Stimulated activated naive CD8-positive, alpha-beta T cell treated with anti-CD3 and anti-CD28 coated beads, Interleukin-15, amount 100 ng/mL, for 72 hours (primary cell): ENCODE measurements at places on chromosomes 5 and 9.

DNA sequence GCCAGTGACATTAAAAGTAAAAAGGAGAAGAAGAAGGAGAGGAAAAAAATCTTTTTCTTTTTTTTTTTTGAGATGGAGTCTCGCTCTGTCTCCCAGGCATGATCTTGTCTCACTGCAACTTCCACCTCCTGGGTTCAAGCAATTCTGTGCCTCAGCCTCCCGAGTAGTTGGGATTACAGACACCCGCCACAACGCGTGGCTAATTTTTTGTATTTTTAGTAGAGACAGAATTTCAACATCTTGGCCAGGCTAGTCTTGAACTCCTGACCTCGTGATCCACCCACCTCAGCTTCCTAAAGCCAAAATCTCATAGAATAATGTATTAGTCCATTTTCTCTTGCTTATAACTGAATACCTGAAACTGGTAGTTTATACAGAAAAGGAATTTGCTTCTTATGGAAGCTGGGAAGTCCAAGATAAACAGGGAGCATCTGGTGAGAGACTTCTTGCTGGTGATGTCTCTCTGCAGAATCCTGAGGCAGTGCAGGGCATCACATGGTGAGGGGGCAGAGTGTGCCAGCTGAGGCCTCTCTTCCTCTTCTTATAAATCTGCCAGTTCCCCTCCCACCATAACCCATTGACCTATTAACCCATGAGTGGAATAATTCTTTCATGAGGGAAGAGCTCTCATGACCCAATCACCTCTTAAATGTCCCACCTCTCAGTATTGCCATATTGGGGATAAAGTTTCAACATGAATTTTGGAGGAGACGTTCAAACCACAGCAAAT is 466.3 kb downstream of the GADD45G start:
- no peak for DNase-seq

- DNase-seq, result no peak
These were observed 39.6 kb upstream of the SAP30L start for GRCh38 chr5:154406231-154406630.

DNA sequence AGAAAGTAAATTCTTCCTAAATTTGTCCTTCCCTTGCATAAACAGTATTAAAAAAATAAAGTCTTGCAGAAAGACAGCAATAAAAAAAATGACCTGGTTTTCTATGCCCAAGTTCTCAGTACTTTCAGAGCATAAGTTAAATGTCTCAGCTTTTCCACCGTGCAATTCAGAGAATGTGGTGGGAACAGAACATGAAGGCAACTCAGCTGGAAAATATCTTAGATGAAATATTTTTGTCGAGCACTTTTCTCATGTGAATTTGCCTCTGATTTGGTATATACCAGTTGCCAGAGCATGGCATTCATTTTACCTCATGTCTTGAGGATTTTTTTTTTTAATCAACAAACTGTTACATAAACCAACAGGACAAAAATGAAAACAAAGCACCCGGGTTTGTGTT is 176.1 kb downstream of the CETN3 start:
- no peak for DNase-seq

- no peak for DNase-seq
These were observed 447.0 kb downstream of the KIF4B start for GRCh38 chr5:155460501-155460931.

- DNase-seq, result no peak
These were observed 4.7 kb upstream of the CLTB start for GRCh38 chr5:176420972-176421544.

- DNase-seq, result no peak
These were observed 104.5 kb upstream of the LHFPL2 start for GRCh38 chr5:78753093-78753531.

GRCh38 chr9:70949239-70949638 is 172.2 kb downstream of the TRPM3 start:
- no peak for DNase-seq

DNA sequence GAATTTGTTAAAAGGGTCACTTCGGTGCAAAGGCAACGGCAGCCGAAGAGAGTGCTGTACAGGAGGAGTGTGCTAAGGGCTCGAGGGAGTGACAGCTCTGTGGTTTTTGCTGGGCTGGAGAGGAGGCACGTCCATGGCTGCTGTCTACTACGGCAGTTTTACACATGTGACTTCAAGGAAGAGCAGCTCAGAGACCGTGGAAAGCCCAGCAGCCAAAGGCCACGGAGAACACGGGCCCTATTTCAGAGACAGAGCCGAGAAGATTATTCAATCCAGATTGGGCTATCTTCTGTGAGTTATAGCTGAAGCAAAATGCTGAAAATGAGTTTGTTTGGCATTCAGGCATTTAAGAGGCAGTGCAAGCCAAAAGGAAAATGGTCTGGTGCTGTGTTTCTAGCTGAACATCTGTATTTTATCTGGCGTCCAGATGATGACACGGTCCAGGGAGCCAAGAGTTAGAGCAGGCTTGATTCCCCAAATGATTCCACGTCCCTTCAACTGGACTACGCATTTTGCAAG is 96.4 kb downstream of the RFK start:
- DNase-seq, result no peak

GRCh38 chr9:35051069-35051967 is 21.1 kb downstream of the VCP start:
- DNase-seq, result peak; percentile 23

DNA sequence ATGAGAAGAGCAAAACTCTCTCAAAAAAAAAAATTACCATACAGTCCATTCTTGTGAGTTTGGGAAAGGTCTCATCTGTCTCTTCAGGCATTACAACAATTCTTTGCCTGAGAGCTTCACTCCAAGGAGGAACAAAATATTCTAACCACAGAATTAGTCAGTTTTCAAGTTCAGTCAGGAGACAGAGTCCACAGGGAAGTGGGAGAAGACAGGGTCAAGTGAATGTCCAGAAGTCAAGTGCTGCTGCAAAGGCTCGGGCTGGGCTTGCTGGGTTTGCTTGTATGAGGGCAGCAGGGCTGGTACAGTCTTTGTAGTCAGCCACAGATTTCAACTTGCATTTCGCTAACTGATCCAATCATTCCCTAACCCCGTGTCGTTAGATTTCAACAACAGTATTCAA is 17.6 kb upstream of the HEXB start:
- no peak for DNase-seq

GRCh38 chr9:13805546-13805945 is 508.4 kb downstream of the NFIB start:
- DNase-seq, result no peak

- no peak for DNase-seq
These were observed 13.2 kb downstream of the HNRNPH1 start for GRCh38 chr5:179610109-179610902.

GRCh38 chr5:134026521-134027287 is 21.9 kb upstream of the VDAC1 start:
- peak; percentile 51 for DNase-seq

DNA sequence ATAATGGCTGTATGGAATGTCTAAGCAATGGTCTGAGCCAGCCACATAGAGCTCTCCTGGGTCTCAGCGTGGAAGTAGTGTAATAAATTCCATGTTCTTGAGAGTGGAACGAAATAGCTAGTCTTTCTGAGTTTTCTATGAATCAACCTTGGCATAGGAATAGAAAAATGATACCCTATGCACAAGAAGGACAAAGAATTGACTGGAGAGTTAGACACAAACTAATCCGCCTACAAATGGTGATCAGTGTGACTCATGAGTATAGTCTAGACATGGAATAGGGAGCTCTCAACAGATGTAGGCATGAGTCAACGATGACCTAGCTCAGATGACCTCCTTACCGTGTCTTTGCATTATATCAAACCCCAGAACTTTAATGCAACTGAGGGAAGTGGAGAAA is 256.8 kb upstream of the GRIN3A start:
- DNase-seq, result no peak

DNA sequence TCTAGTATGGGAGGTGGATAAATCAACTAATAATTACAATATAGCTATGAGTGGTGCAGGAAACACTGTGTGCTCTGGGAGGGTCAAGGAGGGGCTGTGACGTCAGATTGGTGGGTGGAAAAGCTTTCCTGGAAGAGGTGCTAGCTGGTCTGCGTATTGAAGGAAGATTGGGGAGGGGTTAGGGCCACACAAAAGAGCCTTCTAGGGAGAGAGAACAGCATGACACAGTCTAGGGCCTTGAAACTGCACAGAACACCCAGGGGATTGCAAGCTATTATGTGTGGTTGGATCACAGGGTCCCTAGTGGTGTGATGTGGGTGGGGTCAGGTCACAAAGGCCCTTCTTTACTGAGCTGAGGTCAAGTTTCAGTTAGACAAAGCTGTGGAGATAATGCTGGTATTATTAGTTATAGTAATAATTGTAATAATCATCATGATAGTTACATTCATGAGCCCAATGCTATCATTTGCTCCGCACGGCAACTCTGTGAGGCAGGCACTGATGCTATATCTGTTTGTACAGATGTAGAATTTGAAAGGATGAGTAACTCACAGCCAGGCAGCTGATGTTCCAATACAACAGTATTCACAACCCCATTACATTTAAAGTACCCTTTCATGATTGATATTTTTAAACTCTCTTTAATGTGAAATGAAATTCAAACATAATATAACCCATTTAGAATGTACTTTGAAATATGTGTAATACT is 197.4 kb upstream of the IL12B start:
- no peak for DNase-seq

- peak; percentile 68 for DNase-seq
These were observed 3.7 kb downstream of the TLN1 start for GRCh38 chr9:35728041-35728971.

- no peak for DNase-seq
These were observed 220.6 kb upstream of the SLC30A5 start for GRCh38 chr5:68873198-68873597.

- DNase-seq, result no peak
These were observed 196.4 kb downstream of the RFX3 start for GRCh38 chr9:3329361-3329760.

GRCh38 chr9:99820685-99821395 is 845 bp upstream of the NR4A3 start:
- peak; percentile 82 for DNase-seq

GRCh38 chr9:98603821-98604383 is 104.8 kb downstream of the GABBR2 start:
- DNase-seq, result no peak

DNA sequence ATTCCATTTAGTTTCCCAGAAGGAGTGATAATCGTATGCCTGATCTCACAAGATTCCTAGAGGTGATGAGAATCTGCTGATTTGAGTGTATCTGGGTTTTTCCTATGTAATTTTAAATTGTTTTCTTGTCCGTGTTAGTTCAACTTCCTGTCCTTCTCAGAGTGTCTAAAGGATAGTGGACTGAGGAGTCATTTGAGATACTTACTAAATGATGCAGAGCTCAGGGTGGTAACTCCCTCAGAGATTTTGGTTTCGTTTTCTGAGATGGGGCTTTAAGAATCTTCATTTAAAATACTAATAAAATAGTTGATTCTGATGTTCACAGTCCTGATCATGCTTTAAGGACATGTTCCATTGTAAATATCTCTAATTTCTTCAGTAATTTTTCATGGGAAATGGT is 30.3 kb downstream of the MELK start:
- DNase-seq, result no peak

DNA sequence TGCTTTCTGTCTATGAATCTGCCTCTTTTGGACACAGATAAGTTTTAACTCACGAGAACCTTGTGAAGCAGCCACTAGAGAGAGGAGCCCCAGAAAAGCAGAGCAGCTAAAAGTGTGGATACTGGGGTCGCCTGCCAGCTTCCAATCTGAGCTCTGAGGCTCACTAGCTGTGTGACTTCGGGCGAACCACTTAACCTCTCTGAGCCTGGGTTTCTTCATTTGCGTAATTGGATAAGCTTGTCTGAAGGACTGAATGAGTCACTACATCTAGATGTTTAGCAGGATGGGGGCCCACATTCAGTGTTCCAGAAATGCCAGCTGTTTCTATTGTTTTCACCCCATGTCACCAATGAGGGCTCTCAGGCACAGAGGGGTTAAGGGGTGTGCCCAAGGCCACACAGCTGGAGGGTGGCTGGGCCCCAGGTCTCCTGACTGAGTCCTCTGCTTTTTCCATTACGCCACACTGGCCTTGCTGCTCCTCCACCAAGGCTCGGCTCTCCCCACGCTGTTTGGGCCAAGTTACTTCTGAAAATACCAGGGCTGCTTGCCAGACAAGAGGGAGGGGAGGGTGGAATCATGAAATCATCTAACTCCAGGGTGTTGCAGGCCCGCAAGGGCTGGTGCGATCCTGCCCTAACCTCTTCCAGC is 36.2 kb downstream of the SH3PXD2B start:
- DNase-seq, result no peak

- no peak for DNase-seq
These were observed 58.0 kb upstream of the ROR2 start for GRCh38 chr9:92008041-92008440.

DNA sequence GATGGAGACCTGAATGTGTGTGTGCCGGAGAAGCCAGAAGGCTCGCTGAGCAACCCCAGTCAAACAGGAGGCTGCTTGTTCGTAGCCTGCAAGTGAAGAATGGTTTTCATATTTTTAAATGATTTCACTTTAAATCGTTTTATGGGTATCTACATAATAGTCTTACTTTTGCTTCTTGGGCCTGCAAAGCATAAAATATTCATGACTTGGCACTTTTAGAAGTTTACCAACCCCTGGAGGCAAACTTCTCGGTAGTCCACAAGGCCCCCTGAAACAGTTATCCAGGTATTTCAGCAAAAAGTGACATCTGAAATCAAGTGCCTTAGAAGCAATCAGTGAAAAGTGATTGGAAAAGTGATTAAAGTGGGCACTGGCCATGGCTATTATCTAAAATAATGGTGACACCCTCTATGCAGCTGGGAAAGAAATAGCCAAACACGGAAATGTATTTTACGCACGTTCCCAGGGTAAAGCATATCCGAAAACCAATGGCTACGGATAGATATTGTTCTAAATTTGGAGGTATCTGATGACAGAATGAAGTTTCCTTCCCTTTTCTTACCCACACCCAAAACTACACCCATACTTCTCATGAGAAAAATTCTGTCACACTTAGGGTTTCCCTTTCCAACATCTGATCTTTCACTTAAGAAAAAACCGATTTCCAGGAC is 39.0 kb downstream of the RAPGEF1 start:
- DNase-seq, result no peak
